ENCODE measurements at places on chromosomes 4 and X.

- DNase-seq, result no peak
These were observed 47.9 kb downstream of the DCAF8L1 start for GRCh38 chrX:27933361-27933760.

- no peak for DNase-seq
These were observed 37.0 kb downstream of the NPY5R start for GRCh38 chr4:163380703-163381102.

DNA sequence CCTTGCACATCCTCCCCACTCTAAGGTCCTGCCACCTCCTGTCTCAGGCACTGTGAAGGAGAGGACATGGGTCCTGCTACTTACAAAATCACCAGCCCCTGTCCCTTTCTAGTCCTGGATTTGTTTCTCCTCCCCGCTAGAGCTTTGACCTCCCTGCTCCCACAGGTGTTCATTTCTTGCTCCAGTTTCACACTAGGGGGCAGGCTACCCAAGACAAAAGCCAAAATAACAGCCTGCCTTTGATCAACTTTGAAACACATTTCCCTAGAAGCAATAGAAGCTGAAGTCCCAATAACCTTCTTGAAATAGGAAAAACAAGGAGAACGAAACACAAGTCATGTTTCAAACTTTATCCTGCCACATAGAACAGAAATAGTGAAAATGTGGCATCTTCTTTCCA is 164.4 kb downstream of the QDPR start:
- no peak for DNase-seq

DNA sequence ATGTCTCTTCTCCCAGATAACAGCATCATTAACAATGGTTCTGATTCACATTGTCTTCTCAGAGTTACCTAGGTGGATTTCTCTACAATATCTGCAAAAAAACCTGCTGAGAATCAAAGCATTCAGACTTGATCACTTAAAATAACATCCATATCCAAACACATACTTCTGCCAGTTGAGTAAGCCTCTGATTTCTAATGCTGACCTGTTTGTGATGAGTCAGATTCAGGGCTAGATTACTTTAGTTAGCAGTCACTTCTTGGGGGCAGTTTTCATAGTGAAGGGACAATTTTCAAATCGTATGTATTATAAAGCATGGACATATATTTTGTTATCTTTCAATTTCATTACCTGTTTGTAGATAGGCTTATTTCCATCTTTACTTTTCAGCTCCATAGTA is 35.5 kb downstream of the CCNI start:
- no peak for DNase-seq

GRCh38 chr4:184807256-184807655 is 18.5 kb downstream of the ACSL1 start:
- DNase-seq, result no peak

DNA sequence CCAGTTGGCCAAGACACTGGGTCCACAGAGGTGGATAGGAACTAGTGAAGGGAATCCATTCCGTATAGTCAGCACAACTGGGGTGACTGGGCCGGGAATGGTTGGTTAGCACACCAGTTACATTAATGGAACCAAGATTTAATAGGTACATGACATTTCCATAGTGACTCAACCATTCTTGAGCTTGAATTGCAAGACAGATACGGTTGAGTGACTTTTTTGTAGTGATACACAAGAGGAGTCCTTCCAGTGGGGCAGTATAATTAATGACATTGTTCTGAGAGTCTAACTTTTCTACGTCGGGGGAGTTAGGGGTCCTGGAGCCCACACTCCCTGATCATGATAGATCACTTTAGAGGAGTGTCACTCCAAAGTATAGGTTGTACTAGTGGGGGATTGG is 211.6 kb upstream of the CXCL13 start:
- no peak for DNase-seq
